IMR-90 (cell line): ENCODE measurements at places on chromosomes 16 and 17. TPM values are rescaled to one million over a fixed set of nuclear protein-coding genes. Genes with fewer than 3 reads are reported as not detected.

CCDC144A gene
- polyA plus RNA-seq: 0.49 and 0.51 TPM in 2 replicates

CLEC18C gene
- 0.03 TPM in 1 of 2 replicates, not detected in the other for polyA plus RNA-seq

NUPR1 gene
- polyA plus RNA-seq: 27.9 and 29.8 TPM in 2 replicates

NGFR gene
- polyA plus RNA-seq: 0.11 and 0.15 TPM in 2 replicates

XPO6 gene
- 184 and 202 TPM in 2 replicates for polyA plus RNA-seq

KCNJ16 gene
- not detected in 2 replicates for polyA plus RNA-seq

NR1D1 gene
- polyA plus RNA-seq: 4.4 and 7.2 TPM in 2 replicates

ABCC11 gene
- 0.06 and 0.09 TPM in 2 replicates for polyA plus RNA-seq

CD300A gene
- polyA plus RNA-seq: not detected in 2 replicates

CNTNAP1 gene
- polyA plus RNA-seq: 72.2 and 77.0 TPM in 2 replicates

C17orf50 gene
- polyA plus RNA-seq: not detected in 2 replicates

RCVRN gene
- polyA plus RNA-seq: not detected in 2 replicates

NXPH3 gene
- polyA plus RNA-seq: 0.20 and 0.31 TPM in 2 replicates
